ENCODE measurements at places on chromosomes 5 and 9. TPM values are rescaled to one million over a fixed set of nuclear protein-coding genes. Genes with fewer than 3 reads are reported as not detected.

GRCh38 chr9:121608168-121608853, 43.1 kb upstream of the DAB2IP start:
- DNase-seq: no peak

DNA sequence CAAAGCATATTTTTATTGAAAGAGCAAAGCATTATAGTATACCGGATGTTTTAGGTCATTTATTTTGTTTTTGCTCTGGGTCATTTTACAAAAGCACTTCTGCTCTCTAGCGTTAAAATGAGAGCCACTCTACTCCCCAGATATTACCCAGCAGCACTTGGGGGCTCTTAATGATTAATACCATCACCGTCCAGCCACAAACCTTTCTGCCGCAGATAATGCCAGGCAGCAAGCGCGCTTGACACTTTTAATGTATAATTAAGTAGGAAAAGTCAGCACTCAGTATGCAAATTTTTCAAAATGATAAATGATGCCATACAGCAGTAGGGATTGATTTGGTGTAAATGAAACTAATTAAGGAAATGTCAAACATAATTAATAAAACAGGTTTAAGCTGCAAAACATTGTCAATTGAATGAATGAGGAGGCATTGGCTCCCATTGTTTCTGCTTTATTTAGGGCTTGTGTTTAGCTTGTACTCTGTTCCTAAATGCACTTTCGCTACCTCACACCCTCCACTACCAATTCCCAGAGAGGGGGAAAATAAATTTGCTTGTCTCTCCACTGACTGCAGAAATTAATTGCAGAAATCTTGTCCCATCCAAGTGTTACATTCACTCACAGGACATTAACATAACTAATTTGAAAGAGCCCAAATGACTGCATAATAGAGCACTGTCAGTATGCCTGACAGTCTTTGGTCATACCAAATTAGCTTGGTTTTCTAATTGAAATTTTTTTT, 358.8 kb upstream of the ARRDC3 start:
- DNase-seq: no peak

Gene PCDHB10
- not detected for total RNA-seq

DNA sequence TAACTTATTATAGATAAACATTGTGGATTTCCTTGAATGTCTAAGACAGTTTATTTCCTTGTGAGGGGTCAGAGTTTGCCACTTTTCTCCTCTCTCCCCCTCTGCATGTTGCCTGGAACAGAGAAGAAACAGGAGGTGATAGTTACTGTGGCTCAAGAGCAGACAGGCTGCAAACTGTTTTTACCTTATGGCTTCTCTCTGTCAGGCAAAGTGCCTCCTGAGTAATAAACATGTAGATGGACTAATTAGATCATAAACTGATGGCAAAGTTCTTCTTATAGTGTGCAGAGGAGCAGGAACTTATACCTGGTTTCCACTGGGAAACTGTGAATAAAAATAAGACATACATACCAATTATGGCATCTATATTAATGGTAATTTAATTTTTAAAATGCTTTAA, 133.1 kb upstream of the CDH12 start:
- DNase-seq: no peak

DNA sequence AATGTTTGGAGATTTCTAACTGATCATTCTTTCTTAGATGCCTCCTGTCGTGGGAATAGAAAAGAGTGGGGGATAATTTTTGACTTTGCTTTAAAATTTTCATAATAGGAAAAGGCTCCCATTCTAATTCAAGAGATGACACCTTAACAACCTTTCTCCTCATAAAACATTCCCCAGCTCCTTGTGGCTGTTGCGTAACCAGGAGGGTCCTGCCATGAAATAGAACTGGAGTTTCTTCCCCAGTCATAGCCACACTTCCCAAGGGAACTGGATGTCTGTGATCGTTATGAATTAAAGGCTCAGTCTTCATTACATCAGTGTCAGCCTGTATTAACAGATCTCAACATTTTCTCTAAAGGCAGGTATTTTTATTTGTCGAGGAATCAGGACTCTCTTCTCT, 119.9 kb upstream of the DAP start:
- DNase-seq: no peak

DNA sequence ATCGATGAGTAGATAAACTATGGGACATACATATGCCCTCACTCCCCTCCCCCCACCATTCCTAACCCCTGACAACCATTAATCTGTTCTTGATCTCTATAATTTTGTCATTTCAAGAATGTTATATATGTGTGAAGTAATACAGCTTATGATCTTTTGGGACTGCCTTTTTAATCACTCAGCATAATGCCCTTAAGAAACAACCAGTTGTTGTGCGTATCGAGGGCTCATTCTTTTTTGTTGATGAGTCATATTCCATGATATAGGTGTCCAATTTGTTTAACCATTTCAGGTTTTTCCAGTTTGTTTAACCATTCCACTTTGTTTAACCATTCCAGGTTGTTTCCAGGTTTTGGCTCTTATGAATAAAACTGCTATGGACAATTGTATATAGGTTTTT, 75.6 kb downstream of the ARHGEF28 start:
- DNase-seq: no peak

DNA sequence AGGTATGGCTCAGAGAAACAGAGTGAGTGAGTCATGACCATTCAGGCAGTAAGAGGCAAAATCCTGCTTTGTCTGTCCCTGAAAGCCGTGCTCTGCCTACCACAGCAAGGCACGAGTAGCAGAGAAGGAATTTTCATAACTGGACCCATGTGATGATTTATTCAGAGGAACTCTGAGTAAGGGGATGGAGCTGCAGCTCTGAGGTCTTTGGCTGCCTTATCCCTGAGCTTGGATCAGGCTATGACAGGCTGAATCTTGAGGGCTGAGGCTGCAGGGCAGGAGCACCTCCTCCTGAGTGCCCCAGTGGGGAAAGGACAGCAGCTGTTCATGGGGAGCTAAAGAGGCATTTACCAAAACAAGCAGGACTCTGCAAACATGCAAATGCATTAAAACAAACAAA, 183.4 kb downstream of the PAPPA start:
- no peak for DNase-seq

All from activated CD4-positive, alpha-beta memory T cell treated with anti-CD3 and anti-CD28 coated beads for 36 hours (primary cell).